ENCODE measurements at places on chromosomes 11 and 22. TPM values are rescaled to one million over a fixed set of nuclear protein-coding genes. Genes with fewer than 3 reads are reported as not detected.
A peak's percentile ranks its signal among the peaks of the same experiment; 100 is the strongest.

The MYRF gene
- total RNA-seq = 3.4 TPM

The SCN2B gene
- not detected for total RNA-seq

The TUBA8 gene
- total RNA-seq = 0.99 TPM

The FOXRED1 gene
- total RNA-seq = 37.4 TPM

The TAGLN gene
- total RNA-seq = 6.4 TPM

The CTSW gene
- 161 TPM for total RNA-seq

The C11orf86 gene
- total RNA-seq = not detected

The CEP126 gene
- total RNA-seq = 1.5 TPM

The ROM1 gene
- total RNA-seq = 2.4 TPM

The F2 gene
- total RNA-seq = not detected

The TMPRSS13 gene
- 5.0 TPM for total RNA-seq

The C11orf87 gene
- total RNA-seq = not detected

The NLRP14 gene
- total RNA-seq = not detected

GRCh38 chr11:117002639-117003299 lies 95.5 kb downstream of the SIK3 start:
- DNase-seq = no peak

DNA sequence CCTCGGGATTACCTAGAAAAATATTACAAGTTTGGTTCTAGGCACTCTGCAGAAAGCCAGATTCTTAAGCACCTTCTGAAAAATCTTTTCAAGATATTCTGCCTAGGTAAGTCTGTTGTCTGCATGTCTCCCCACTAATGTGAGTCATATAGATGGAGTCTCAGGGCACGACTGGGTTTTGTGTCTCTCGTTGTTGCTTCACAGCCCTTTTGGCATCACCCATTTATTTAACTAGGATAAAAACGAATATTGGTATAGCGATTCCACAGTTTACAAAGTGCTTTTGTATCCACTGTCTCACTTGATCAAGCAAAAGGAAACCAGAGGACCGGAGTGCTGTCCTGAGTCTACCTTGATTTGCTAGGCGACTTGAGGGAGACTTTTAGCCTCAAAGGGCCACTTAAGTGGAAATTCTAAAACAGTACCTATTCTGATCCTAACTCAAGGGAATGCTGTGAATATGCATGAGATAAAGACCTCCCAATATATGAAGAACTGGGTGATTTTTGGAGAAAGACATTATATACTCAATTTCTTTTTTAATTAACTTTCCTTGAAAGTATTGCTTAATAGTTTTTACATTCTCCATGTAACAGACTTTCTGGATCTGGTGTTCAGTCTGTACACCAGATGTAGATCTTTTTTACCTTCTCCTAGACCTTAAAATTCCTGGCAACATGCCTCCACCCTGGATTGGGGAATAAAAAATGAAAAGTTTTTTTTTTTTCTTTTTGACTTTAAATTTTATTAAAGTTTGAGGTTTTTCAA lies 590 bp downstream of the NNMT start:
- no peak for DNase-seq

DNA sequence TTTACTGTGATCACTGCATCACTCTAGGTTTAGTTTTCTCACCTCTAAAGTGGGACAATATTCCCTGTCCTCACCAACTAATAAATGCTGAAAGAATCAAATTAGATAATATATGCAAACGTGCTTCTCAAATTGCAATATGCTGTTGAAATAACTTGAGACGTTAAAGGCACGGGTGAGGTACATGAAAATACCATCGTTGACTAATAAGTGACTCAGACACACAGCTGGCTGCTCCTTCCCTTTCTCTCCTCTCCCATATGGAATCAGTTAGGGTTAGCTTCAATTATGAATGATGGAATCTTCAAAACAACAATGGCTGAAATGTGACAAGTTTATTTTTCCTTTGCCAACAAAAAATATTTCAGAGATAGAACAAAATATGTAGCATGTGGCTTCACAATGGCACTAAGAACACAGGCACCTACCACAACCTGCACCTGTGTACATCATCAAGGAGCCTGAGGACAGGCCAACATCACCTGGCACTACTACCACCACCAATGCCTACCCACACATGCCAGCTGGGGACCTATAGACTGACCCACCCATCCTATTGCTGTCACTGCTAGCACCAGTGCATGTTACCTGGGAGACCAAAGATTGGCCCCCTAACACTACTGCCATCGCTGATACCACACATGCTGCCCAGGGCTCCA lies 13.7 kb downstream of the GDPD4 start:
- no peak for DNase-seq

GRCh38 chr11:37497326-37497725 lies 899.3 kb upstream of the RAG2 start:
- no peak for DNase-seq

- DNase-seq = no peak
Measured at GRCh38 chr11:117872420-117872961, 4.0 kb downstream of the FXYD6 start.

GRCh38 chr11:47233989-47234668 lies 14.5 kb downstream of the ACP2 start:
- DNase-seq = no peak

DNA sequence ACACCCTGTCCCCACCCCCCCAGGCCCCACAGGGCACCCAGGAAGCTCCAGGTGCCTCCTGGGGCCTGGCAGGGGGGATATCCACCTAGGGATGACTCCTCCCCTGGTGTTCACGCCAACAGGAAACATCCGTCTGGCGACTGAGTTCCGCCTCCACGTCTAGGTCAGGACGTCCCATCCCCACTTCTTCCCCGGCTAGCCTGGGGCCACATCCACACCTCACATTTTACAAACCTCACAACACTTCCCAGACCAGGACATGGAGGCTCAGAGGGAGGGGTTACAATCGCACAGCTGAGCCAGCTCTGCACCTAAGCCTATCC lies 21.0 kb downstream of the MAFF start:
- DNase-seq = no peak

DNA sequence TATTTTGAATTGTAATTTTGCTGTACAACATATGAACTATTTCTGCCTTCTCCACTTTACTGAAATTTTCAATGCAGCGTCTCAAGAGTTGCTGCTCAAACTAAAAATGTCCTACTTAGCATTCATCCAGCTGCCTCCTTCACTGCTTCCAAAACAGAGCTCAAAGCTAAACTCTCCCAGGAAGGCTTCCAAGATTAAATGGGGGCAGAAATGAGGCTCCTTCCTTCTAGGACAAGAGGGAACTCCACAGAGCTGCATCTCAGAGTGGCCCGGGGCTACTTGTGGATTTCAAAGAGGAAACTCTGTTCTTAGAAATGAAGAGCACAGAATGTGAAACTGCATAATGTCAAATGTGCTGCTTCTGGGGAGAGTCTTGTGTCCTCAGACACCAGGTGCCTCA lies 295.9 kb upstream of the NCAM1 start:
- DNase-seq = no peak

DNA sequence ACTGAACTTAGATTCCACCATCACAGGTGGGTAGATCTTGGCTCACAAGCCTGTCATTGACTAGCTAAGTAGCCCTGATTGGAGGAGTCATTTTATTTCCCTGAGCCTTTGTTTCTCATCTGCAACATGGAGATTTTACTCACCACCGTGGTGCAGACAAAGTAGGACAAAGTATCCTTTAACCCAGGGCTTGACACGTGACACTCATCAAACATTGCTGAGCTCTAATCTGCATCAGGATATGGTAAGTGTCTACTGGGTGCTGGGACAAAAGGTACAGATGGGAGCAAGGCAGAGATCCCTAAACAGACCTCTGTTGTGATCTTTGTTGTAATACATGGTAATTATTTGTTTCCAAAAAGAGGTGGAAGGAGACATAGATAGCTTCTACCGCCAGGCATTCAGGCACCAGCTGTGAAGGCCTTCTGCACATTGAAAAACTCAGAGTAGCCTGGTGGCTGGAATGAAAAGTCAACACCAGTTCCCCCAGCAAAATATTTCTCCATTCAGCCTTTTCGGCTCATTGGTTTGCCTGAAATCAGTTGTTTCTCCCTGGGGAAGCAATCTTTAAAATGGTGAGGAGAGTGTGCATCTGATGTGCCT lies 18.3 kb upstream of the MICAL2 start:
- DNase-seq = no peak

DNA sequence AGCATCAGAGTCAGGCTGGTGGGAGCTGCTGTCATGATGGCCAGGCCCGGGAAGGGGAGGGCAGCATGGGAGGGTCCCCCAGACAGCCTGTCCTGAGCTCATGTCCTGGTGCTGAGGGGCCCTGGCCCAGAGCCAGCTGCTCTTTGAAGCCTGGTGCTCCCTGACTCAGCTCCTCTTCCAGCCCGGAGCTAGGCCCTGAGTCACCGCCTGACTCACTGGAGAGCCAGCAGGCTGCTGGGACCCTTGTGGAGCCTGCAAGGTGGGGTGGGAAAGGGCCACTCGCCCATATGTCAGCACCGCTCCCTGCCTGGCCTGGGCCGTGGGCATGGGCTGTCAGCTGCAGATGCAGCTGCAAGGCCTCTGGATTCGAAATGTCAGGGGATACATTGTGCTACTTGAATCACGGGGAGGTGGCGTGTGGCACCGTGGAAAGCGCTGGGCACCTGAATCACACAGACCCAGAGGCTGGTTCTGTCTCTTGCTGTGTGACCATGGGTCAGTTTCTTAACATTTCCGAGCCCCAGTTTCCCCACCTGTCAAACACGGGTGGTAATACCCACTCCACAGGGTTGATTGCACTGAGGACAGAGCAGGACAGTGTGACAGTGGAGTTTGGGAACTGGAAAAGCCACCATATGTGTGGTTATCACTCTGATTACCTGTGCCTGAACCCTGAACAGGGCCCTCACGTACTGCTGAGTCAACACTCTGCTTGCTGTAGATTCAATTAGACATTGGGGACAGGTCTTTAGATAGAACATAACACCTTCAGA lies 4.4 kb downstream of the CACNA1I start:
- DNase-seq = no peak

- DNase-seq = no peak
Measured at GRCh38 chr11:9823439-9823838, 159.6 kb downstream of the SWAP70 start.

DNA sequence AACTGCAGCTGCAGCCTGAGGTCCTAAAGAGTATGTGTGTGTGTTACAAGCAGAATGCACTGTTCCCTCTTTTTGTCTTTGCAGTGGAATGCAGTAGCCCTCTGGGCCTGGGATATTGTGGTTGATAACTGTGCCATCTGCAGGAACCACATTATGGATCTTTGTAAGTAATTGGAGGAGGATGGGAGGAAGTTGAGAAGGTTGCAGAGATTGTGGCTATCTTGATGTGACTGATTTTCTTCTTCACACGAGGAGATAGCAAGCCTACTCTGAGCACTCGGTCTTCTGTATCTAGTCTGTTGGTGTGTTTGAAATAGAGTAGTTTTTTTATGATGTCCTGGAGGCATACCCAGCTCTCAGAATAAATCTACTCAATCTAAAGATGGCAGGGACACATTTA lies 2.3 kb downstream of the RBX1 start:
- no peak for DNase-seq

GRCh38 chr11:12809864-12810567 lies 135.8 kb downstream of the TEAD1 start:
- no peak for DNase-seq

DNA sequence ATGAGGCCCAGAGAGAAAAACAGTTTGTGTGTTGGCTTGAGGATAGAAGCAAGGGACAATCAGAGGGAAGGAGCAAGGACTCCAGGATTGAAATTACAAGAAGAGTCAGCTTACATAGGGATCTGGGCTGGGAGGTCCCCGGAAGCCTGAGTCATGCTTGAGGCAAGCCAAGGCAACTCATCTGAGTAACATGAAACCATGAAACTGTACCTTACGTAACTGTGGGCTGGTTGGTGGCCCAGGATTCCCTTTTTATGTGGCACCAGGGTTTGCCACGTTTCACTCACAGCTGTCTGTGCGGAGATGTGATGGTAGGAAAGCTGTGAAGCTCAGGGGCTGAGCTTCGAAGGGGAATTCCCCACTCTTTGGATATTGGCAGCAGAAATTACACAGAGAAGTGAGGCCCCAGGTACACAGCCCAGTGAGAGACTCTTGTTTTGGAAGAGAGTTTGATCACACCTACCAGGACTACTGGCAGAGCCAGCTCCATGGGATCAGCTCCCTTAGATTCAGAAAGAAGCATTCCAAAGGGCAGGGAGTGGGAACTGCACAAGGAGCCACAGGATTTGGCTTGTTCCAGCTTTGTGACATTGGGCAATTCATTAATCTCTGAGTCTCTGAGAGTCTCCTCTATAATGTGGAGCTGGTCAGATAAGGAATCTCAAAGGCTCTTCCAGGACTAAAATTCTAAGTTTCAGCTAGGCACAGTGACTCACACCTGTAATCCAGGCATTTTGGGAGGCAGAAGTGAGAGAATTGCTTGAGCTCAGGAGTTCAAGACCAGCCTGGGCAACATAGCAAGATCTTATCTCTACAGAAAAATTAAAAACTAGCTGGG lies 7.8 kb downstream of the SLC5A1 start:
- DNase-seq = peak; percentile 61

GRCh38 chr11:62560566-62561103 lies 13.1 kb downstream of the EEF1G start:
- DNase-seq = peak; percentile 71

DNA sequence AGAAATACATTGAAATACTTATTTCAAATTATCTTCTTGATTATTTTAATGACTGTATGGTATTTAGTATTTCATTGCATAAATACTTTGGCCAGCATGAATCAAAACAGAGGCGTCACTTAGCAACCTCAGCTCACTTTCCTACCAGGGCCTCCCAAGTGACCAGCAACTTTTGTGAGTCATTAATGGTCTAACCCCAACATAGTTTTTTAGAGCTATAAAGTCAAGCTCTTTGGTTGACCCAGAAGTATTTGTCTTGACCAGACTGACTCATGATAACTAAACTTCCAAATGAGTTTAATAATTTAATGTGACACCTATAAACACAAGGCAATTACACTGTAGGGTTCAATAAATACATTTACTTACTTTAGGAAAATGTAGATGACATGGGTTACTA lies 27.9 kb upstream of the RBMXL2 start:
- DNase-seq = no peak

DNA sequence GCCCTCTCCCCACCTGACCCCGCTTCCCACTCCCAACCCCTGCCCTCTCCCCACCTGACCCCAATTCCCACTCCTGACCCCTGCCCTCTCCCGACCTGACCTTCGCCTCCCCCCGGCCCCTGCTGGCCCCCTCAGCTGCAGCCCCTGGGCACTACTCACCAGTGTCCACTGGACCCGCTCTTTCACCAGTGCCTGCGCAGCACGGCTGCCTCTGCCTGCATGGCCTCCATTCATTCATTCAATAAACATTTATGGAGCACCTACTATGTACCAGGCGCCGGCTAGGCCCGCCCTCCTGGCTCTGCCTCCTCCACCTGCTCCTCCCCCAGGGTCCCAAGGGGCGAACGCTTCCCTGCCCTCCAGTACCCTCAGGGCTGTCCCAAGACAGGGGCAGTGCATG lies 42.6 kb downstream of the ELFN2 start:
- DNase-seq = no peak

- no peak for DNase-seq
Measured at GRCh38 chr11:66059966-66060680, 8.0 kb downstream of the SF3B2 start.

DNA sequence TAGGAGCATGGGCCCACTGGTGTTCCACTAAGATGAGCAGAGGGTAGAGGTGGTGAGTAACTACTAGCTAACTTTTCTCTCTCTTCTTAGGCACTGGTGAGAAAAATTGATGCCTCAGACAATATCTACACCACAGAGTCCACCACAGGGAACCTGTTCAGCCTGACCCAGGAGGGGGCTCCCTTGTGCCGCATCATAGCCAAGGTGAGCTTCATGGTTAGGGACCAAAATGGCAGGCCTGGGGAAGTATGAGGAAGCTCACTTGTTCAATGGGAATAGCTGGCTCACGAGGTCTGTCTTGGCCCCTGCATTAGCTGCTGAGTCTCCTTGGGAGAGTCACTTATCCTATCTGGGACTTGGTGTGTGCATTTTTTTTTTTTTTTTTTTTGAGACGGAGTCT lies 75.9 kb downstream of the INSC start:
- DNase-seq = no peak

GRCh38 chr11:65844231-65844872 lies 10.6 kb downstream of the SNX32 start:
- no peak for DNase-seq
